ENCODE measurements at places on chromosomes 13 and 19.

- DNase-seq, result no peak
Measured at GRCh38 chr19:32566246-32566830, 14.7 kb upstream of the PDCD5 start.

GRCh38 chr13:63327584-63327983 is 1911.9 kb upstream of the PCDH20 start:
- DNase-seq, result no peak

DNA sequence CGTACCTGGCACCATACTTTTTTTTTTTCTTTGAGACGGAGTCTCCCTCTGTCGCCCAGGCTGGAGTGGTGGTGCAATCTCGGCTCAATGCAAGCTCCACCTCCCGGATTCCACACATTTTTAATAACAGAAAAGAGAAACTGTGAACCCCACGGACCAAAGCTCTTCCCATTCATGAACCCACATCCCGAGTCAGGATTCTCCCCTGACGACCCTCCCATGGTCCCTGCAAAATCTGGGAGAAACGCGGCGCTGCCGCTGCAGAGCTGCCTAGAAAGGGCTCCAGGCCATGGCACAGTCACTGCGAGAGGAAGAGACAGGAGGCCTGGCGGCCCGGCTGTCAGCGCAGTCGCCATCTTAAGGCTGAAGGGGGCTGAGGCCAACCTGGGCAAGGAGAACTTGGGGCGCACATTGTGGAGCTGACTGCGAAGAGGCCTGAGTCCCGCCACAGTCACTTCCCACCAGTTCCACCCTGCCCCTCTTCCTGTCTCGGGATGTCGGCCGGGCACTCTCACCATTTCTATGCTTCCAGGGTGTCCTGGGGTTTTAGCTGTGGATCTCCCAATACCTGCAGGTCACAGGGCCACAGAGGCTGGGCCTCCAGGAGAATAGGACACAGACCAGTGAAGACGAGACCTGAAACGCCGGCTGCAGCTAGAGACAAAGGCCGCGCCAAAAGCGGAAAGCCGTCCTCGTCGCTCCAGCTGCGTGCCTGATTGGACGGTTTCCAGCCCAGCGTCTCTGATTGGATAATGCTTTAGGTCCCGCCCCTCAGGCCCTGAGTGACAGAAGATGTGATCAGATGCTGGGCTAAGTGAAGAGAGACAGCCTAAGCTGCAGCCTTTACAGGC is 71.0 kb downstream of the ZNF486 start:
- peak; percentile 48 for DNase-seq

DNA sequence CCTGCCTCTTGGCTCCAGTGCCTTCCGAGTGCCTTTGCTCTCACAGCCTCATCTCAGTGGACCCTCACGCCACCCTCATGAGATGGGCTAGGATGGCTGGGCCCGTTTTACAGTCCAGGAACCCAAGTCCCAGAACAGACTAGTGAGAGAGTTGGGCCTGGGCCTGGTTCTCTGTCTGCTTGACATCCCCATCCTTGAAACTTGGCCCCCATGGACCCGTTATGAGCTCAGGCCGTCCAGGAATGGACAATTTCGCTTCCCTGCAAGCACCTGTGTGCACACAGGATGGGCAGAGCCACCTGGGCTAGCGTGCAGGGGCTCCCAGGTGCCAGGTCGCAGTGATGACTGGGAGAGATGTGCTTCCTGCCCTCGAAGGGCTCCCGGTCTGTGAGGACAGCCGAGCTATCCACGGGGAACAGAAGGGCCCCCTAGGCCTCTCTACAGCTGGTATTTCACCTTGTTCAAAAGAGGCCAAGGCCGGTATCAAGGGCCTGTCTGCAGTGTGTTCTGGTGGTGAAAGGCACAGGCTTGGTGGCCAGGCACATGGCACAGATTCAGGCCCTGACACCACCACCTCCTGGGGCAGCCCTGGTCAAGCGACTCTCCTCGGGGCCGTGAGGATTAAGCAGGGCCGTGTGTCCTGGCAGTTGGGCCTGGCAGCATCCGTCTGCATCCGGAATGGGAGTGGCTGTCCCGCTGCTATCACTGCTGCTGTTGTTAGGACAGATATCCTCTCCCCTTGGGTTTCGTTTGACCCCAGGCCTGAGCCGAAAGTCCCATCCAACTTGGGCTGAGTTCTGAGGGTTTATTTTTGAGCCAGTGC is 38.9 kb downstream of the CAPN12 start:
- no peak for DNase-seq

GRCh38 chr13:83935566-83935965 is 53.3 kb upstream of the SLITRK1 start:
- no peak for DNase-seq

DNA sequence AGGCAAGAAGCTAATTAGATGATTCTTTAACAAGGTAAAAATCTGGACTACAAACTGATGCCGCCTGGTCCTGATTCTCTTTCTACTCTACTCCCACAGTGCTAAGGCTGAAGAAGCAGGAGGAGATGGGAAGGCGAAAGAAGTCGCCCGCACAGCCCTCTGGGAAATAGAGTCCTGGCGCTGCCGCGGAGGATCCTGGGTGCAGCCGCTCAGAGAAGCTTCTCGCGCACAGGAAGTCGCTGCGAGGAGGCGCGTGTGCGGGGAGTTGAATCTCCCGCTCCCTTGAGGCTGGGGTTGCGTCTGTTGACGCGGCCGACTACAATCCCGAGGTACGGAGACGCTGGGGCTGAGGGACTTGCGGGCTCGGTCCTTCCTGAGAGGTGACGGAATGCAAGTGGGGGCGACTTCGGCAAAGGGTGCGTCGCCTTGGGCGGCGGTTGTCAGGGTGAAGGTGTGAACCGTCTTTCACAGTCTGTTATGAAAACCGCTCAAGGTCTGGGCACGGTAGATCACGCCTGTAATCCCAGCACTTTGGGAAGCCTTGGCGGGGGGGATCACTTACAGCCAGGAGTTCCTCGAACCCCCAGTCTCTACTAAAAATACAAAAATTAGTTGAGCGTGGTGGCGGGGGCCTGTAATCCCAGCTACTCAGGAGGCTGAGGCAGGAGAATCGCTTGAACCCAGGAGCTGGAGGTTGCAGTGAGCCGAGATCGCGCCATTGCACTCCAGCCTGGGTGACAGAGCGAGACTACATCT is at the start of gene ZNF473:
Gene ZNF473 (plus strand): TSS at position 212 of the 756 bp plus-strand sequence. CDS start 5,078 bp downstream, outside the sequence.
- DNase-seq, result peak; percentile 86

DNA sequence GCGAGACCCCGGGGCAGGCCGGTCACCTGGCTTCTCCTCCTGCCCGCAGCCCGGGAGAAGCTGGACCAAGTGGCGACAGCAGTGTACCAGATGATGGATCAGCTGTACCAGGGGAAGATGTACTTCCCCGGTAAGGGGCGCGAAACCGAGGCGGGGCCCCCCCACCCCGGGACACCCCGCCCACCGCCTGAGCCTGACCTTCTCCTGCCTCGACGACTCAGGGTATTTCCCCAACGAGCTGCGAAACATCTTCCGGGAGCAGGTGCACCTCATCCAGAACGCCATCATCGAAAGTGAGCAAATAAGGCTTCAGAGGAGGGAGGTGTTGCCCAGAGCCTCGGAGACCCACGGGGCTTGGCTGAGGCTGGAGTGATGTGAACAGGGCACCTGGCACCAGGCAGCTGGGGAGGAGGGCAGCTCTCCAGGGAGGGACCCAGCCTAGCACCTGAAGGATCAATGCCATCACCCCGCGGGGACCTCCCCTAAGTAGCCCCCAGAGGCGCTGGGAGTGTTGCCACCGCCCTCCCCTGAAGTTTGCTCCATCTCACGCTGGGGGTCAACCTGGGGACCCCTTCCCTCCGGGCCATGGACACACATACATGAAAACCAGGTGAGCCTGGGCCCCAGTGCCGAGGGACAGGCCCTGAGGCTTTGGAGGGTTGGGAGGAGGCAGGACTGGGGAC is 629 bp downstream of the IZUMO4 start:
- DNase-seq, result peak; percentile 80

DNA sequence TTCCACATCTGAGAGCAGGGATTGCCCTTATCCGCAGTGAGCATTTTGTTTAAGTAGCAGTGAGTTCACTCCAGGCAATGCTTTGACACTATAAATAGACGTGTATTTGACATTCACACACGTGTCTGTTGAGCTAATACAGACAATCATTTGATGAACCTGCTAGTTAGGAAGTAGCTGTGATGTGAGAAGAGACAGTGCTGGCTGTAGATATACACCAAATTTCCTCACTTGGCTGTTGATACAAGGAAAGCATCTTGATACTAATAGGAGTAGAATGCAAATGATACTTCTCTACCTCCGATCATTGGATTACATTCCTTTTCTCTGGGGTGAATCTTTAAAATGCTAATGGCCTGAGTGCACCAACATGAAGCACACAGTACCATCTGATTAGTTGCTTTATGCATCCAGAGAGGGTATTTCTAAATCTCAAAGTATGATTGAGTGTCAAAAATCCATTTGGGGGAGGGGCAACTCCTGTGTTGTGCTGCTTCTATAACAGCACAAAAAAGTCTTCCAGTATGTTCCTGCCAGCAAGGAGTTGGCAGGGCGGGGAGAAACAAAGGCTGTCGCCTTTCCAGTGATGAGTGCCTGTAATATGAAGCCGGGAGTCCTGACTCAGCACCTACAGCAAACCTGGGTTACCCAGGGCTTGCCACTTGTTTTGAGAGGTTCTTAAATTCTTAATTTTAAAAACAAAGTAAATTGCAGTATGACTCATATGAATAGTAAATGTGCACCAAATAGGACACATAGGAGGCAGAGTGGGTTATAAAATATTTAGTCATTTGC is 7.0 kb downstream of the CUL4A start:
- DNase-seq, result peak; percentile 5

- DNase-seq, result no peak
Measured at GRCh38 chr19:43625918-43626579, 6.6 kb upstream of the ZNF428 start.

- DNase-seq, result no peak
Measured at GRCh38 chr19:44872661-44873060, 18.4 kb upstream of the TOMM40 start.

DNA sequence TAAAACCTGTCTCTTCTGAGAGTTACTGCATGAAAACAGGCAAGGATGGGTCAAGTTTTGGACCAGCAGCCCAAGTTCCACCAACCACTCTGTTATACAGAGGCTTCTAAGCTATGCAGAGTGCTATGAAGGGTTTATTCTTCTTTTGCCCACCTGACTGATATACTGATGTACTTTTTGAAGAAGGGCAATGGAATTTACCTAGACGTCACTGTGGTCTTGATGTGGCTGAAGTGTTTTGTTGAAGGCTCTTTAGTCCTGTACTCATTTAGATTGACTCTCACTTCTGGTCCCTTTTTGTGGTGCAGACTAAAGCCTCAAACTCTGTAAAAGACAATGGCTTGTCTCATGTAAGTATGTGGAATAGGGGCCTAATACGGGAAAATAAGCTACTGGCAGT is 92.0 kb downstream of the DGKH start:
- no peak for DNase-seq

- no peak for DNase-seq
Measured at GRCh38 chr19:47650700-47651099, 41.8 kb downstream of the BICRA start.

- DNase-seq, result peak; percentile 15
Measured at GRCh38 chr19:12800923-12801465, 606 bp downstream of the PRDX2 start.

DNA sequence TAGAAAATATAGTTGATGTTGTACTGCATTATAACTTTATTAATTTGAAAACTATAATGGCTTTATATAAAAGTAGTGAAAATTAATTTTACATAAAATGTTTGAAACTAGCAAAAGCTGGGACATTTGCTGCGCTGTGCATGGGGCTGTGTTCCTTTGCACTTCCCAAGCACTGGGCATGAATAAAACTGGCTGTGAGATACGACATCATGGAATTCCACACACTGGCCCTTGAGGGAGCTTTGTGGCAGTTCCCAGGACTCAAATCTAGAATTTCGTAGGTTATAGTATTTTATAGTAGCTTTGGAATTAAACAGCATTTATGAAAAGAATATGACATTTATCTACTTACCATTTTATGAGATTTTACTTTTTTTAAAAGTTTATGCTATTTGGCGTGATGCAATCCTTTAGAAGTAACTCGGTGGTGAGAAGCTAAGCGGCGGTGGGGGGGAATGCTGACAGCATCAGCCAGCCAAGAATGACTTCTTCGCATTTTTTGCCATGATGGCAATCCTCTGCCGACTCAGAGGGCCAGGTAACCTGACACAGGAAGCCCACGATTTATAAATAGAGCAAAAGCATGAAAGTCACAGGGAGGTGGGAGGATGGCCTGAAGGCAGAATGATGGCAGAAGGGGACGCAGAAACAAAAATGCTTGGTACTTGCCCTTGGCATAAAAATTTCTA is 553.5 kb downstream of the MYO16 start:
- no peak for DNase-seq

GRCh38 chr13:50617134-50617721 is 226.3 kb downstream of the DLEU7 start:
- DNase-seq, result no peak

- peak; percentile 73 for DNase-seq
Measured at GRCh38 chr13:27792393-27793218, at the start of gene GSX1. Gene GSX1 (plus strand): TSS chr13:27792483. CDS start chr13:27792691, 208 bp downstream.

- no peak for DNase-seq
Measured at GRCh38 chr13:110853235-110853721, 61.6 kb downstream of the ANKRD10 start.

GRCh38 chr19:50817941-50818858 is 5.4 kb downstream of the KLK1 start:
- peak; percentile 90 for DNase-seq

GRCh38 chr19:41735071-41735600 is 20.2 kb upstream of the CEACAM6 start:
- no peak for DNase-seq

- peak; percentile 86 for DNase-seq
Measured at GRCh38 chr19:1445932-1446712, 3.8 kb upstream of the APC2 start.

DNA sequence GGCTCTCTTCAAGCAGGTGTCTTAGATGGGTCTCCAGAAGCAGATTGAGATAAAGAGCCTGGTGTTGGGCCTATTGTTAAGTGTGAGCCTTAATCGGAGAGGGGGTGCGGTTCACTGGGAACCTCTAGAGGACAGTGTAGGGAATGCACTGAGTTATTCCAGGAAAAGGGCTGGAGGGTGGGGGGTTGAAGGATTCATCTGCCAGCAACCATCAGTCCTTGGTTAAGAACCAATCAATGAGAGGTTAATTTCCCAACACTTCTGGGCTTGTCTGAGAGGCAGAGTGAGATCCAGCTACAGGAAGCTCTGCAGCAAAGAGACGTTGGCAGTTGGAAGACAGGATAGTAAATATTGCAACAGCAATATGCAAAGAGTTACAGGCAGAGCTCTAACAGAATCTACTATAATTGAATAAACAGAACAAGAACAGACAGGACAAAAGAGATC is 28.7 kb downstream of the CYP4F2 start:
- DNase-seq, result peak; percentile 56
